ENCODE measurements at places on chromosomes 7 and 10.
A peak's percentile ranks its signal among the peaks of the same experiment; 100 is the strongest.

DNA sequence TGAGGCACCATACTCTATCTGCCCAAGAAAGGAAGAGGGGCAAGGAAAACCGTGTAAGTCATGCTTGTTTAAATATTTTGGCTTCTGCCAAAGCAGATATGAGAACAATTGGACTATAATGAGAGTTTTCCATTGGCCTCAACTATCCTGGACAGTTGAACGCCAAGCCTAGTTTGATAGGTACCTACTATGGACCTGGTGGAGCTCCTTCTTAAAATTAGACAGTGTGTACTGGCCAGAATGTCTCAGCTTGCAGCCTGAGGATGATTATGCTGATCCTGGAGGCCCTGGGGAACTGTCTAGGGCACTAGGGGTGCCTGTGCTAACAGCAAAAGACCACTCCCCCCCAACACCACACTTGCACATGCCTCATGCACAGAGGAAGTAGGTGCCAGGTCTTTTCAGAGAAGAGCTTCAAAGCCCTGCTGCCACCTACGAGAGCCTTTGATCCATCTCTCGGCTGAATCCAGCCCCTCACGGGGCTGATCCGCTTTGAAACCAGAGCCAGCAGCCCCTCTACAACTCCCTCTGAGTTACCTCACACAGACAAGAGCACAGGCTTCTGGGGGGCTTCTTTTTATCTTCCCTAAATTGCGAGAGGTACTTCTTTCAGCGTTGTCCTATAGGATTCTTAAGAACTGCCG is 473.8 kb upstream of the GALNT17 start:
- no peak for DNase-seq

DNA sequence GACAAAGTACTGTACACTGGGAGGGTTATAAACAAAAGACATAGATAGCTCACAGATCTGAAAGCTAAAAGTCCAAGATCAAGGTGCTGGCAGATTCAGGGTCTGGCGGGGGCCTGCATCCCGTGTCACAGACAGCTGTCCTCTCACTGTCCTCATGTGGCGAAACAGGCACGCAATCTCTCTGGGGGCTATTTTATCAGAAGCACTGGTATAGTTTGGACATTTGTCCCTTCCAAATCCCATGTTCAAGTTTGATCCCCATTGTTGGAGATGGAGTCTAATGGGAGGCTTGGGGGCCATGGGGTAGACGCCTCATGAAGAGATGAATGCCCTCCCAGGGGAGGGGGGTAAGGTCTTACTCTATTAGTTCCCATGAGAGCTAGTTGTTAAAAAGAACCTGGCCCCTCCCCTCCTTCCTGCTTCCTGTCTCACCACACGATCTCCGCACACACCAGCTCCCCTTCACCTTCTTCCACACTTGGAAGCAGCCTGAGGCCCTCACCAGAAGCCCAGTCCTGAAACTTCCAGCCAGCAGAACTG is 72.5 kb upstream of the UCN3 start:
- no peak for DNase-seq

GRCh38 chr10:49733866-49734265 is 28.3 kb downstream of the OGDHL start:
- no peak for DNase-seq

GRCh38 chr10:58367069-58367468 is 18.1 kb upstream of the TFAM start:
- DNase-seq = no peak

GRCh38 chr10:127462643-127463295 is 86.3 kb upstream of the NPS start:
- no peak for DNase-seq

DNA sequence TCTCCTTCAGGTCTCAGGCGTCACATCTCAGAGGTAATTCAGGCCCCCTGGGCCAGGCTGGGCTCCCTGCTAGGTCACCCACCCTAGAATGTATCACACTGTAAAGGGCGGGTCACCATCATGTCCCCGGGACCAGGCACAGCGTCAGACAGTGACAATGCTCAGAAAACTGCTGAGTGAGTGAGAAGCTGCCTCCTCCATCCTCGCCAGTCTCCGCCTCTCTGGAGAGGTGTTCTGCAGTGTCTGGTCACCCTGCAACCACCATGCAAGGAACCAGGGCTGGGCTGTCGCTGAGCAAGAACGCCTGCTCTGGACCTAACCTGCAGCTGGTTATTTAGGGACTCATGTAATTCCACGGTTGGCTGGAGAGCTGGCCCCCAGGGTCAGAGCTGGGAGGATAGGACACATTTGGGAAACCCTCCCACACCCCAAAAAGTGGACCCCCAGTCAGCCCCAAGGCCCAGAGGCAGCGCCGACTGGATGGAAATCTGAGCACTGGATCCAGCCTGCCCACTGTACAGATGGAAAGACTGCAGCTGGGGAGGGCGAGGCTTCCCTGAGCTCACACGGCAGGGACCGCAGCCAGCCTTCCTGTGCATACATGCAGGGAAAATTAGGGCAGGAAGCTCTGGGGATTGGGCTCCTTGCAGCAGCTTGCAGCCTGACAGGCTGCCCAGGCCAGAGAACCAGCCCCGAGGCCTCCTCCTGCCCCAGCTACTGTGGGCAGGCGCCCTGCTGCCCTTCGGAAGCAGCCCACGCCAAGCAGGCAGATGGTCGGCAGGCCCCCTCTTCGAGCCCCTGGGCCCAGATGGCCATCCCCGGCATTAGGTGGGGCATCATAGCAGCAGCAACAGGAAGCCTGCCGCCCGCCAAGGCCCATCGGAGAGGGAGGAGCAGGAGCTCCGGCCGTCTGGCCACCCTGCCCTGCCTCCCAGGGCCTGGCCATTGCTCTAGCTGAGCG is 105.4 kb upstream of the ZMIZ1 start:
- no peak for DNase-seq

- DNase-seq = peak; percentile 5
Observed at GRCh38 chr7:96723622-96724021, 14.0 kb upstream of the SEM1 start.

- no peak for DNase-seq
Observed at GRCh38 chr10:51066231-51066630, 8.1 kb upstream of the PRKG1 start.

GRCh38 chr10:69234447-69234846 is 14.3 kb downstream of the HKDC1 start:
- no peak for DNase-seq

GRCh38 chr7:90706072-90706716 is 110.1 kb downstream of the CDK14 start:
- DNase-seq = no peak

- no peak for DNase-seq
Observed at GRCh38 chr7:92200791-92201190, 21.8 kb upstream of the LRRD1 start.

DNA sequence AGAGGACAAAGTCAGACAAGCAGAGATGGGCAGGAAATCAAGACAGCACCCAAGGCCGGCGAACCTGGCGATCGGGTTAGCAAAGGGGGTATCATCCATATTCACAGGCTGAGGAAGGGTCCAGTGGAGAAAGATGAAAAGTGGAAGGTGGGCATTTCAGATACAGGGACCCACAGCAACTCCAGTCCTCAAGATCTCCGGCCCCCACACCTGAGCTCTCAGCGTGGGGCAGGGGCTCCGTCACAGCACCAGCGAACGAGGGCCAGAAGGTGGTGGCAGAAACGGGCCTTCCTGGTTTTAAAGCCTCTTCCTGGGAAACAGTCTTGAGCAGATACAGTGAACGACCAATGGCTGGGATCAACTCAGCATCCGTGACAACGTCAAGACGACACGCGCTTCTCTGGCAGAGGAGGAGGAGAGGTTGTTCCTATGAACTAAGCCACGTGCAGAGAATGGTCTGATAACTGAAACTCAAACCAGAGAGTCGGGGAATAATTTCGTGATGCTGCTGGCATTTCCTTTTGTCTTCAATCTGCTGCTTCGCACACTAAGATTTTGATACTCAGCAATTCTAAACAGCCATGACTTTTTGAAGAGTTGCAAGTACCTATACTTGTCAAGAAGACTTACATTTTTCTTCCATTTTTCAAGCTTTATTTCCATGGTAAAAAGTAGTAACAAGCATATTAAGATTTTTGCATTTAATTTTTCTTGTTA is 219.8 kb downstream of the ZMYND11 start:
- DNase-seq = no peak

DNA sequence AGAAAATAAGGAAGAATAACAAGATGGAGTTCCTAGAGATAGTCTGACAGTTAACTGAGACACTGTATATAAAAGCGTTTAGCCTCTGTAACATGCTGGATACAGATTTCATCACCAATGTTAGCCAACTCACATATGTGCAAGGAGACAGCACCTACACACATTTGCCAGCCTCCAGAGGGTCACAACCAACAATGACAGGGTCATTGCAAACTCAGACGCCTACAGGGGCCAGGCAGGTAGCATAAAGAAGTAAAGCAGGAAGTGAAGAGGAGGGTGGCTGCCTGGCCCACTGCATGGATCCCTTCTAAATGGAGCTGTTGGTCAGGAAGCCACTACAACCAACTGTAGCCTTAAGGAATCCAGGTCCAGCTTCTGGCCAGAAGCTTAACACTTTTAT is 50.4 kb downstream of the NRAP start:
- no peak for DNase-seq

DNA sequence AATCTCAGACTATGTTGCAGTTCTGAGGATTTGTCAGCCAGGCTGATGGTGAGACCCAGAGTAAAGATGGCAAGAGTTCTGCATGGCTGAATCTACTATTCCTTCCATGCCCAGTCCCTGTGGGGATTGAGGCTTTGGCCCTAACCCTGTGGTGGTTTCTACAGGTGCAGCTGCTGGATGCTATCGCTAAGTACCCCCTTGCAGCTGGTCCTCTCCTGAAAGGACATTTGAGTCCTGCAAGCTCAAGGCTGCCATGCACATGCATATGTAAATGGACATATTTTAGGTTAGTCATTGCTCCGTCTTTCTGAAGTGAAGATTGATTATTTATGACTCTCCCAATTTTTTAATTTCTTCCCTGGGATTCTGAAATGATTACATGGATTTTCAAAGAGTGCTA is 1122.2 kb upstream of the CELF2 start:
- no peak for DNase-seq

GRCh38 chr10:7027913-7028808 is 382.7 kb downstream of the SFMBT2 start:
- DNase-seq = peak; percentile 36

GRCh38 chr7:136857573-136857972 is 10.9 kb upstream of the CHRM2 start:
- DNase-seq = peak; percentile 59

DNA sequence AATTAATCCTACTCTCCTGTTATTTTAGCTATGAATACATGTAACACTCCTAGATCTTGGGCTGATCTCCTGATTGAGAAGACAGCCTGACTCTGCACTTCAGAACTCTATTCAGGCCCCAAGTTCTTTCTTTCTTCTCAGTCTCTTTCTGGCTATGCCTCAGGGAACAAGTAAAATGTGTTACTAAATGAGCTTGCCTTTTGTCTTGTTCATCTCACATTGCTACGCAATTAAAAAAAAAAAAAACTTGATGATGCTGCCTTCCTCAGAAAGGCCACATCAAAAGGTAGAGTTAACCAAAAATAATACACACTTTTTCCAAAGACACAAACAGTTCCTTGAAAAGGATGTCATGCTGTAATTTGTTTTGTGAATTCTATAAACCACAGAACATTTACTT is 258.1 kb downstream of the TWIST1 start:
- no peak for DNase-seq

- DNase-seq = peak; percentile 80
Observed at GRCh38 chr10:94183666-94184264, 179.0 kb downstream of the NOC3L start.

- DNase-seq = no peak
Observed at GRCh38 chr7:30308389-30308788, 24.0 kb downstream of the ZNRF2 start.

GRCh38 chr10:29823553-29824080 is 188.8 kb upstream of the SVIL start:
- DNase-seq = no peak

DNA sequence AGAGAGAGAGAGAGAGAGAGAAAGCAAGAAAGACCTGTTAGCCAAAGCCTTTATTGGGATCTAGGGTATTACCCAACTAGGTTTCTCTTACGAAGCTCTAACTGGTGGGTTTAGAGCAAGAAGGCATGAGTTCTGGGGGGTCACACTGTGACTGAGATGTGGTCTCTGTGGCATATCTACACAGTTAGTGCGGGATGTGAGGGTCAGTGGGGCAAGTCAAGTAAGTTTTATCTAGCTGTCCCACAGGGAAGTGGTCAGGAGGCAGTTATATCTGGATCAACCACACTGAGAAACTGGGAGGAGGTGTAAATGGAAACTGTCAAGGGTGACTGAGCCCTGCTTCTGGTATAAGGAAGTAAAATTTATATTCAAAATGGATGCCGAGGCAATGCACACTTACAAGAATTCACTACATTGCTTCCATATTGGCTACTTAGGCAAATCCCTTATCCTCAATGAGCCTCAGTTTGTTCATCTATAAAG is 331.6 kb upstream of the HPS1 start:
- DNase-seq = no peak

DNA sequence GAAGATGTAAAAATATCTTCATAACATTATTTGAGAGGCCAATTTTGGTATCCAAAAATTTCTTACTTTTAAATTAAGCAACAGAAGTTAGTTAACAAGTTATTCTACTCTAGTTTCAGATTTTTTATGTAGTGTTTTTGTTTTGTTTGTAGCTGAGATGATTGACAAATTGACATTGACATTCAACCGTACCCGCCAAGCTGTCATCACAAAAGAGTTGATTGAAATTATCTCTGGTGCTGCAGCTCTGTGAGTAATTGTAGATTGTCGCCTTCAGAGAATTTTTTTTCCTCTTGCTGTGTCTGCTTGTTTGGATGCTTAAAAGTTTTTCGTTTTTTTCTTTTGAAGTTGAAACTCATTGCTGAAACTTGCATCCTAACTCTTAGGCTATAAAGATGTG is 14.6 kb downstream of the ATP5F1C start:
- DNase-seq = no peak

DNA sequence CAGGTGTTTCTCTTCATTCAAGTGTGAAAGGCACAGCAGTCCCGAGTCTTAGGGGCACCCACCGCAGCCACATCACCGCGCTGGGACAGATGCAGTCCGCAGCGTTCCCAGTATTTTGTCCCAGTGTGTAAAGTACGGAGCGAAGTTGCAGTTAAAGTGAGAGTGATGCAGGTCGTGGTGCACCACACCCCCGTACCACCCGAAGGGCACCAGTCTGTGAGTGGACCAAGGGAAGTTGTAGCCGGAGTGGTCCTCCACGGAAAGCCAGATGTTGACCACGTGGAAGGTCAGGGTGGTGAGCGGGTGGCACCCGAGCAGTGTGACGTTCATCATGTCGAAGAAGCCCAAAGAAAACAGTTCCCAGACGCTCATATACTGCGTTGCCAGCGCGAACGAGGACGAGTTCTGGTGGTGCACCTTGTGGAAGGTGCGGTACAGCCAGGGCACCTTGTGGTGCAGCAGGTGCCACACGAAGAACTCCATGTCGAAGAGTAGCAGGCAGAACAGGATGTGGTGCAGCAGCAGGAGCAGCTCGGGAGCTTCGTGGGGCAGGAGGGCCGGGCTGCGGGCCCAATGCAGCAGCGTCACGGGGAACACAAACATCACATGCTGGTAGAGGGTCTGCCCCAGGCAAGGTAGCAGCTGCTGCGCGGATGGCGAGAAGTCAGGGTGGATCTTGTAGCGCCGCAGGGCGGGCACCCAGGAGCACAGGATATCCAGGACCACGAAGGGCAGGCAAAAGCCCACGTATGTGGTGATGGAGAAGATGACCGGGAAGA is 526 bp downstream of the CH25H start:
- peak; percentile 34 for DNase-seq

Data from fibroblast of pulmonary artery (primary cell).